ENCODE measurements at places on chromosomes 6 and 20.

DNA sequence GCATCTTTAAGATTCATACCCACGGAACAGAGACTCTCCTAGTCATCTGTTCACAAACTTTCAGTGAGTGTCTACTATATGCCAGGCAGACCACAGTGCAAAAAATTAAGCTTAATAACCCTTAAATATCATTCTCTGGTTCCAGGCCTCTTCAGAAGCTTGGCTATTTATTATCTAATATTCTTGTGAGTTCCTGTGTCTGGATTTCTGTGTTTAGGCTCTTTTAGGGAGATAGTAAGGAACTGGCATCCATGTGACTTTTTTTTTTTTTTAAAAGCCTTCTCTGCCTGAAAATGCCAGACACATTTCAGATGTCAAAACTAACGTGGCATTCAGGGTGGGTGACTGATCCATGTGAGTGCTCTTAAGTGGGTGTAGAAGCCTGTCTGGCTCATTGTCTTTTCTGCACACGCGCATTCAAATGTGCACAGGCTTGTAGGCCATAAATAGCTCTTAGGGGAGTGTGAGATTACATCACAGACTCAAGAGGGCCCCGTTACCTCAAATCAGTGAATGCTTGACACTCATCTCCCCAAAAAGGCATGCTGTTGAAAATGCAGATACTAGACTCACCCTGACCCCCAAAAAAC is 141.9 kb downstream of the GMPR start:
- DNase-seq = no peak

GRCh38 chr6:83199863-83200225 is 6.7 kb downstream of the RWDD2A start:
- DNase-seq = no peak

DNA sequence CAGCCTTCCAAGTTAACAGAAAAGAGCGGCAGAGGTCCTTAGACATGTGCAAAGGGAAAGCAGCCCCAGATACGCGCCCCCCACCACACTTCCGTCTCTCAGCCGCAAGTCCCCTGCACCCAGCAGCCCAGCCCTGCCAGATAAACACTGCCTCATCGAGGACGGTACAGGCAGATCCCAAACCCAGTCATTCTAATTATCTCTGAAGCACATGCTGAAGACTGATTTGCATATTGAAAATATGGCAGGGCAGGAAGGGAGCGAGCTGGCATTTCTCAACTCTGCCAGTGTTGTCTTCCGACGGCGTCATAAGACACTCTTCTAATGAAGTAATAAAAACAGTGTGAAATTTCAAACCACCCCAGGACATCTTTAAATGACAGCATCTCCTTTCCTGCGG is 122.8 kb upstream of the CDH4 start:
- DNase-seq = no peak

DNA sequence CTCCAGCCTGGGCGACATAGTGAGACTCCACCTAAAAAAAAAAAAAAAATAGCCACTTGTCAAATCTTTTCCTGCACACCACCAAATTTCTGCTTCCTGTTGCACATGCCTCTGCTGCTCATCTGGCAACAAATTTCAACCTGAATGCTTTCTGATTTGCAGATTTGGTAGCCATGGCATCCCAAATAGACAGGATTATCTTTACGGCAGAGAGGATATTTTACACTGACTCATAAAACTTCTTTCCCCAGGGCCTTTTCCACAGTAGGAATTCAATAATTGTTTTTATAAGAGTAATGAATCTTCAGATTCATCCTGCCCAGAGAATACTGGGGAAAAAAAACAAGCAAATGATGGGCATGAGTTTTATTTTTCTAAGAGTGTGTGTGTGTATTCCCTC is 264.6 kb downstream of the FRK start:
- no peak for DNase-seq

GRCh38 chr6:134457941-134458340 is 140.0 kb upstream of the SGK1 start:
- no peak for DNase-seq

DNA sequence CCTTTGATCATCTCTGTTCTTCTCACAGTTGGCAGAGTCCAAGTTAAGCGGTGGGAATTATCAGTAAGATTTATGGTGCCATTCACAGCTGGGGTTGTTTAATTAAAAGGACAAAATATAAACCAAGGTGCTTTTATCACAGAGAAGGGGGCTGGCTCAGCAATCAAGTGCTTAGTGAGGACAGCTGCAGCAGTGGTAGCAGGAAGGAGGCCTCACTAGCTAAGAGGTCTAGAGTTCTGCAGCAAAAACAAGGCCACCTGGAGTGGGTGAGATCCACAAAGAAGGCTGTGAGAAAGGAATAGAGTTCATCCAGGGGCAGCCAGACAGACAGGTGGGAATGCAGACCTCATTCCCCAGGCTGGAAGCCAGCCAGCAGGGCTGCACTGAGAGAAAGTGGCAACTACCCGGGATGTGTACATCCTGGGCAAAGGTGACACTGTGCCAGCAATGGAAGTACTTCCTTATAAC is 37.1 kb downstream of the PIGU start:
- DNase-seq = no peak

- no peak for DNase-seq
Measured at GRCh38 chr6:53282741-53283140, 66.0 kb downstream of the ELOVL5 start.

DNA sequence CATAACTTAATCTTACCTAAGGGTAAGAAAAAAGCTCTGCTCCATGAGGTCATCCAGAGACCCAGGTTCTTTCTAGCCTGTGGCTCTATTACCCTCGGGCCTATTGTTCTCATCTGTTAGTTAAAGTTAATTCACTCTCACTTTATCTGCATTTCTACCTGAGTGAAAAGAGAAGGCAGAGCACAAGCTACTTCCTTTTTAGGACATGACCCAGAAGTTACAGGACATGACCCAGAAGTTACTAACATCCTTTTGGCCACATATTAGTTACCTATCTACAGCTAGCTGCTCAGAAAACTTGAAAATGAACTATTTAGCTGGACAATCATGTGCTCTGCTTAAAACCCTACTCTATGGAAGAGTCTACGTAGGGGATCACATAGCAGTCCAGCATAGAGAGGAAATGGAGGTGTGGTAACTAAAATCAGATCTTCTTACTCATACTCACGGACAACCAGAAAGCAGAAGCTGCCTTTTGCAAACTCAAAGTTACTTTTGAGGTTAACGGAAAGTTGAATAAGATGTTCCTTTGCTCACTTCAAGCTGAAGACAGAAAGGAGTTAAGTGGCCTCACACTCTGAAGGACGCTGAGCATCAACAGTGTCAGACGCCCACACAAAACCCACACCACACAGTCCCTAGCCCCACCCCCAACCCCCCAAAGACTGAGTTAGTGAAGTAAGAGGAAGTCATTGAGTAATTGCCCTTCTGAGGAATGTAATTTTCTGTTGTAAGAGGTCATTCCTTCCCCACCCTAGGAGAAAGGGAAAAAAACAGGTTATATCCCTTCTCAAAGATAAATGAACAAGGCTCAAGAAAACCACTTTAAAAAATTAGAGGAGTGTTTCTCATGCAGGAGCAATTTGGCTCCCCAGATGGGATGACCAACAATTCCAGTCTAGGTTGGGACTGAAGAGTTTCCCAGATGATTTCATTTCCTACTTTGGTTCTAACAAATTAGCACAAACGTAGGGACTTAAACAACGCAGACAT is 45.9 kb upstream of the TAB2 start:
- DNase-seq = peak; percentile 62

GRCh38 chr6:35400901-35401311 is 51.2 kb upstream of the FANCE start:
- no peak for DNase-seq

DNA sequence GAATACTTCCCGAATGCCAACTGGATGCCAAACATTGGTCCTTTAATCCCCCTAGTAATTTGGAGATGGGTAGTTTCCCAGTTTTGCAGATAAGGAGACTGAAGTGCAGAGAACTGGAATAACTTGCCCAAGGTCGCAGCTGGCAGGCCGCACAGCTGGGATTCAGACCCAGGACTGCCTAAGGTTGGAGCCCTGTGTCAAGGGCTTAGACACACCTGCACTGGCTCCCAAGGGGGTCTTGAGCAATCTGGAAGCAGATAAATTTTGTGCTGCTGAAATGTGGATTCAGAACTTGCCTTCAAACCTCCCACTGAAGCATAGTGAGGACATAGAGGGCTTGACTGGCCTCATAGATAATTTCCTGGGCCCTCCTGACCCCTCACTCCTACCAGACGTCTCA is 30.5 kb downstream of the FOXP4 start:
- no peak for DNase-seq

DNA sequence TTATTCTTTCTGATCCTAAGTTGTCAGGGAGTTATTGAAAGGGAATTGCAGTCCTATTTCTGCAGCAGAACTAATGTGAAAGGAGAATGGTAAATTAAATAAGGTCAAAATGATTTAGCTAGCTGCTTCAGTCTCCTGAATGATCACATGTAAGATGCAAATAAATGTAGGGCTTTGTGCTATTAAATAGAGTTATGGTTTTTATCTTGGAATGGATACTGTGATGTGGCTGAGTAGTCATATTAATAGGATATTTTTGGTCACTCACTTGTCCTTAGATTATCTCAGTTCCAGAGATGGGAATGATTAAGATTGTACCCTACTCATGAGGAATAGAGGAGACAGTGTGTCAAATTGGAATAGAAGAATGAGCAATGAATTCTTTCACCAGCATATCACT is 129.6 kb downstream of the PLCB4 start:
- no peak for DNase-seq

- no peak for DNase-seq
Measured at GRCh38 chr6:125375821-125376220, 74.1 kb upstream of the HDDC2 start.

DNA sequence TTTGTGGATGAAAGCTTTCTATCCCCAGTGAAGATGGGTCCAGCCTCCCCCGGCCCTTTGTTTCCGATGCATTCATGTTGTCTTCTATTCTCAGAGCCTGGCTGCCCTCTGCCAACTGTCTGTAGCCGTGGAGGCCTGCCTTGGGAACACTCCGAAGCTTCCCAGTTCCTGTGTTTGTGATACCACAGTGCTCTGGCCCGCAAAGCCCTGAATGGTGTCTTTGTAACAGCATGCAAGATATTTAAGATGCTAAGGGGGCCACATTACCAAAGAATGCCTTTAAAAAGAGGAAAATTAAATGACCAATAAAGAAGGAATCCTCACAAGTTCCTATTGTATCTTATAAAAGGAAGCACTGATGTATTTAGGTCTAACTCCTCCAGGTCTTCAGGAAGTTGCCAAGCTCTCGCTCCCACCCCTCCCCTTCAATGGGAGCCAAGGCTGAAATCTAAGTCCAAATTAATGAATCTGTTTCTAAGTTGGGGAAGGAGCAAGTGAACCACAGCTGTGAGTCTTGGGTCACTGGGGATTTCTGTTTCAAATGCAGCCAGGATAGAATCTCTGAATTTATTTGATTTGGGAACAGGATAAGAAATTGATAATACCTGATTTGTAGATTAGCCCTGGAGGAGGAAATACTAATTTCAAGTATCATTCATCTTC is 596.1 kb downstream of the QKI start:
- DNase-seq = no peak

GRCh38 chr6:47525330-47526057 is 47.9 kb downstream of the CD2AP start:
- DNase-seq = no peak

- DNase-seq = no peak
Measured at GRCh38 chr20:12570371-12570770, 438.4 kb upstream of the SPTLC3 start.

Data from naive thymus-derived CD8-positive, alpha-beta T cell (primary cell).